Stimulated activated CD4-positive, alpha-beta T cell treated with anti-CD3 and anti-CD28 coated beads, Interleukin-1b, Interleukin-23, amount 100 ng/mL, for 1 hour (primary cell): ENCODE measurements at places on chromosomes 5 and 9.
A peak's percentile ranks its signal among the peaks of the same experiment; 100 is the strongest.

DNA sequence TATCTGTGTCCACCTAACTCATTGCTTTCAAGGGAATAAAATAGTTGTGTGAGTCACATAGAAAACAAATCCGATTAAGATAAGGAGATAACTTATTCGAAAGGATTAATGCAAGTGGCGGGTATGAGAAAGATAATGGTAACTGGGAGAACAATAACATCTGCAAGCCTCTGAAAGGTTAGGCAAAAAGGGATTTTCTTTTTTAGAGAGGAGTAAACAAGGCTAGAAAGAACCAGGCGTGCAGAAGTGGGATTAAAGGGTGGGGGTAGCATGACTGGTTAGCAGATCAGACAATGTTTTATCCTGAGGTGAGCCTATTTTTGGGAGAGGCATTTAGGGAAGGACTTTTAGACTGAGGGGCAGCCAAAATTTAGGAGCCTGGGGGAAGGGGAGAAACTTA, 34.7 kb upstream of the JMY start:
- no peak for DNase-seq

DNA sequence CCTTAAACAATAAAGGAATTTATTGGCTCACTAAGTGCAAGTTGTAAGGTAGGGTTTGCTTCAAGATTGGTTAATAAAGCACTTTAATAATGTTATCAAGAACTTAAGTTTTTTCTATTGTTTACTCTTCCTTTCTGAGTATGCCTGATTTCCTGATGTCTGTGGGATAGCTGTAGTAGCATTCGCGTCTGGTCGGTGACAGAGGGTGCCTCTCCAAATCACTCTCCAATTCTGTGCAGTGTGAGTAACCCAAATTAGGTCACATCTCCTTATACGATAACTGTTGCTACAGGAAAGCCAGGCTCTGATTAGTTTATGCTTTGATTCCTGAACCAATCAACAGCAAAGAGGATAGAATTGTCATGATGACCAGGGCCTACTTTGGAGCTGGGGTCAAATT, 90.7 kb downstream of the CCDC192 start:
- DNase-seq = no peak

GRCh38 chr5:110269478-110270142, 456.9 kb downstream of the TMEM232 start:
- no peak for DNase-seq

GRCh38 chr9:33446946-33447798, at the start of gene AQP3:
TSS of gene AQP3 (minus strand) at chr9:33447593. CDS start at chr9:33447530, 63 bp downstream.
- peak; percentile 35 for DNase-seq

DNA sequence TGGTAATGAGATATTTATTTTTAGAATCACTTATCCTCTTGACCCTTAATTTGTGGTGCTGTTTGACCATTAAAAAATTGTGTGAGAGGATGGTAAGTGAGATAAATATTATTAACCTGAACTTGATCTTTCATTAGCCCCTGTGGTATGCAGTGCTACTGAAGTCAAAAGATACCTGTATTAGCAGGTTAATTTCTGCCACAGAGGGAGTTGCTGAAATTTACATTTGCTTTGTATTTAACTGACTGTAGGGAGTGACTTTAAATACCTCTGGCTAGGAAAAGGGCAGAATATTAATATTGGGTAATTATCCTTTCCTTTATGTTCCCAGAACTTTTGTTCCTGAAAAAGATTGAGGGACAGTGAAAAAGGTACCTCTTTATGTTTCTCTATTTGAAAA, 133.6 kb downstream of the CHSY3 start:
- no peak for DNase-seq

- DNase-seq = no peak
Observed at GRCh38 chr5:74196233-74196632, 444.3 kb downstream of the ENC1 start.

DNA sequence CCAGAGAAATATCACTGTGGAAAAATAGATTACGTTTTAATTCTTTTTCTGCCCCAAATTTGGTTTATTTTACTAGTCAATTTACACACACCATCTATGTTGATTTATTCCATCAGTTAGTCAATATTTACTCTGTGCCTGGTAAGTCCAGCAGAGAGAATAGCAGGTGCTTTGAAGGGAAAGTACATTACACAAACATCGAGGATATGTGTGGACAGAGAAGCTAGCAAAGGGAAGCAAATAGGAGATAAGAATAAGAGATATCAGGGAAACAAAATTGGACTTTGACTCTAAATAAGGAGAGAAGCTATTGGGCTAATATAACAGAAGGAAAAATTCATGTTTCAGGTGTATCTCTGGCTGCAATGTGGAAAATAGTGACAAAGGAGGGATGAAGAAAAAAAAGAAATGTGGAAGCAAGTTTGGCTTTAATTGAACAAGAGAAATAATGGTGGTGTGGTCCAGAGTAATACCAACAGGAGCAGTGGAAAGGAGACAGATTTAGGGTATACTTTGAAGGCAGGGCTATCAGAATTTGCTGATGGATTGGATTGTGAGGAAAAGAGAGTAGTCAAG, 587.7 kb upstream of the CDH6 start:
- no peak for DNase-seq
